ENCODE measurements at places on chromosomes 3 and 15. TPM values are rescaled to one million over a fixed set of nuclear protein-coding genes. Genes with fewer than 3 reads are reported as not detected.

TMEM158 gene
- total RNA-seq, result 2.5 TPM

TRPM7 gene
- total RNA-seq, result 64.0 TPM

ACKR4 gene
- total RNA-seq, result not detected

- H3K4me1 ChIP-seq, result no peaks in the 10 kb centered on the region
- H3K27me3 ChIP-seq, result no peaks in the 10 kb centered on the region
- no peak overlapping the region for H3K4me3 ChIP-seq
- no peaks in the 10 kb centered on the region for H3K36me3 ChIP-seq
Observed at GRCh38 chr15:24862726-24863521, 91.9 kb upstream of the SNRPN start.
